AML-193 (cell line): ENCODE measurements at places on chromosomes 16 and 17.

- no peak for DNase-seq
Measured at GRCh38 chr16:16014329-16015224, 65.2 kb downstream of the ABCC1 start.

- no peak for DNase-seq
Measured at GRCh38 chr16:19754644-19755036, 36.6 kb downstream of the IQCK start.

DNA sequence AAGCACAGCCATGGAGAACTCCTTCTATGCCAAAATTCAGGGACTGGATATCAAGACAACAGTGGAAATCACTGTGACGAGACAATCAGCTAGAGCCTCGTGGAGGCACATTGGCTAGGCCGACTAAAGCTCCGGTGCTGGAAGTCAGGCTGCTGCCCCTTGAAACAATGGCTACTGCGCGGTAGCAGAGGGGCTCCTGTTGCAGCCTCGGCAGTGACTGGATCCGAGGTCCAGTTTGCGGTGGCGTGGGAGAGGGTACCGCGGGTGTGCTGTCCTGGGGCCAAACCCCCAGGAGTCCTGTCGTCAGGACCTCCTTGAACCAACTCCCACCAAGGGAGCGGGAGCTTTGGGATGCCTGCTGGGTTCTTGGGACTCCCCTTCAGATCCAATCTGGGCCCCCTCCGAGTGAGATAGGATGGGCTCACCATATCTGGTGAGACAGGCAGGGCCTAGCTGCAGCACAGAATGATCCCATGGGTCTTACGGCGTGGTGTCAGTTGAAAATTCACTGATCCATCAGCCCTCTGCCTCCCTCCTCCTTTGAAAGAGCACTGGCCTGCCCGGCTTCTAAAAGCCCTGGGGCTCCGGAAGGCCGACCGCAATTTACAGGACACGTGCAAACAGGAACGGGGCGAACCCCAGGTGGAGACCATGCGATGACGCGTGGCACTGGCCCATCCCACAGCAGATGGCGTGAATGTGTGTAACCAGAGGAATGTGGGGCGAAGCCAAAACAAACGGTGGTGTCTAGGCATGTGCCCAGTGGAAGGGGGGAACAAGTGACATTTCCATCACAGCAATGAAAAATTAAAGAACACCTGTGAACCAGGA is 15.8 kb upstream of the KCNJ18 start:
- no peak for DNase-seq

DNA sequence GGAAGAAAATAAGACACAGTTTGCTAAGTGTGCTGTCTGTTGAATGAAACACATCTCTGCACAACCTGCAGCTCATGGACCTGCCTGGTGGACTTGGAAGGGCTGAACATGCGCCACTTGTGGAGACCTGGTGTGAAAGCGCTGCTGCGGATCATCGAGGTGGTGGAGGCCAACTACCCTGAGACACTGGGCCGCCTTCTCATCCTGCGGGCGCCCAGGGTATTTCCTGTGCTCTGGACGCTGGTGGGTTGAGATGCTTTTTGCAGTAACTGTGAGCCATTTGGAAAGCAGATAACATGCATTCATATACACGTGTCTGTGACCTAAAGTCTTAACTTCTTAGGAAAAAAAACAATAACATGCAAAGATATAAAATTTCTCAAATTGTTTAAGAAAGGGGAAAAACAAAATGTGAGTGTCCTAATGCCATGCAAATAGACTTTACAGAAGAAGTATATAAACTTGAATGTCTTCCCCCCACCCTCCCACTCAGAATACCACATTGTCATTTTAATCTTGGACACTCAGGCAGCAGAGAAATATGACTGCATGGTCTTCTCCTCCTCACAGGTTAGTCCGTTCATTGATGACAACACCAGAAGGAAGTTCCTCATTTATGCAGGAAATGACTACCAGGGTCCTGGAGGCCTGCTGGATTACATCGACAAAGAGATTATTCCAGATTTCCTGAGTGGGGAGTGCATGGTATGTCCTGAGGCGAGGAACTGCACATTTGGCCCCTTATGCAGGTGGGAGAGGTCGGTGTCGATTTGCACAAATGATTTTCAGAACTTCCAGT is 65.6 kb downstream of the SEC14L1 start:
- DNase-seq, result peak; percentile 65

DNA sequence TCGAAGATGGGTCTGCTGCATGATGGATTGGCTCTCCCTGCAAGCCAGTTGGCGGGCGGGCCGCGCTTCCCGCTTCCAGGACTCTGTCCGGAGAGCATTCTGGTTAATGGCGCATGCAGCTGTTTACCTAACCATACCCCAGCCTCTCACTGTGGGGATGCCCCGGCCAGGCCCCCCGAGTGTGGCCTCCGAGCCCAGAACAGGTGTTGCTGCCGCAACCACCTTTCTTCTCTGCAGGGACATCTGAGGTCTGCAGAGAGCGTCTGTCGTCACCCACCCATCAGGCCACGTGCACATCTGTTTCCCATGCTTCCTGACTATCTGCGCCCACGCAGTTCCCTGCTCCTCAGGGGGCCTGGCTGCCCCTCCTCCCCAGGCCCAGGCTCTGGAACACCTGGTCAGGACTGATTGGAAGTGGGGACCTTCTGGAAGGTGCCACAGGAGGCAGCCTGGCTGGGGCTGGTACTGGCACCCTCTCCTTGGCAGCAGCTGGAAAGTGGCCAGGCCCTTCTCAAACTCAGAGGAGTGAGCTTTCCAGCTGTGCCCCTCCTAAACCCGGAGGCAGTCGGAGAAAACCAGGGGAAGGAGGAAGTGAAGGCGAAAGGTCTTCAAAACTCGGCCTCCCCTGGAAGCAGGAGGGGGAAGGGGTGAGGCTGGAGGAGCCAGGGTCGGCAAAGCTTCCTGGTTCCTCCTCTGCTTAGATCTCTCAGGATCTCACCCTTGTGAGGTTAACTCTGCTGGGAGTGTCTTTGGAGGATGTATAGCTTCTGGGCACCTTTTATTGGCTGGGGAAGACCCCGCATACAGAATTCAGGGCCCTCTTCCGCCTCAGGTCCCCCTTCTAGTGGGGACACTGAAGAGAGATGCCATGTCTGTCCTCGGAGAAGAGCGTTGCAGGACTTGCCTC is 64.5 kb upstream of the CIBAR2 start:
- DNase-seq, result no peak

GRCh38 chr16:31819386-31819785 is 54.2 kb upstream of the ZNF267 start:
- DNase-seq, result no peak

DNA sequence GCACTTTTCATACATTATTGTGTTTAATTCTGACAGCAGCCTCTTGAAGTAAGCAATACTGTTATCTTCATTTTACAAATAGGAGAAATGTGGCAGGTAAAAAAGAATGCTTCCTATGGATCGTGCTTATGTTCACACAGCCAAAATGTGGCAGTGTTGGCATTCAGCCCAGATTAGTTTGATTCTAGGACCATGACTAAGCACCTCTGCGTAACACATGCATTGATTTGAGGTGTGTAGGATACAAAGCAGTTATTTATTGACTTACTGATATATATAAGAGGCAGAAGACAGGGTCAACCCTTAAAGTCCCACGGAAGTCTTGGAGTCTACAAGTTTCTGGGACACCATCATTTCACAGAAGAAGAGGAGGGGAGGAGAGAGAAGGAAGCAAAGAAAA is 1144.4 kb upstream of the GOT2 start:
- no peak for DNase-seq

GRCh38 chr17:61088556-61088955 is 311.1 kb upstream of the TBX2 start:
- no peak for DNase-seq
